NCI-H69 (cell line): ENCODE measurements at places on chromosomes 16 and 17.
A peak's percentile ranks its signal among the peaks of the same experiment; 100 is the strongest.

DNA sequence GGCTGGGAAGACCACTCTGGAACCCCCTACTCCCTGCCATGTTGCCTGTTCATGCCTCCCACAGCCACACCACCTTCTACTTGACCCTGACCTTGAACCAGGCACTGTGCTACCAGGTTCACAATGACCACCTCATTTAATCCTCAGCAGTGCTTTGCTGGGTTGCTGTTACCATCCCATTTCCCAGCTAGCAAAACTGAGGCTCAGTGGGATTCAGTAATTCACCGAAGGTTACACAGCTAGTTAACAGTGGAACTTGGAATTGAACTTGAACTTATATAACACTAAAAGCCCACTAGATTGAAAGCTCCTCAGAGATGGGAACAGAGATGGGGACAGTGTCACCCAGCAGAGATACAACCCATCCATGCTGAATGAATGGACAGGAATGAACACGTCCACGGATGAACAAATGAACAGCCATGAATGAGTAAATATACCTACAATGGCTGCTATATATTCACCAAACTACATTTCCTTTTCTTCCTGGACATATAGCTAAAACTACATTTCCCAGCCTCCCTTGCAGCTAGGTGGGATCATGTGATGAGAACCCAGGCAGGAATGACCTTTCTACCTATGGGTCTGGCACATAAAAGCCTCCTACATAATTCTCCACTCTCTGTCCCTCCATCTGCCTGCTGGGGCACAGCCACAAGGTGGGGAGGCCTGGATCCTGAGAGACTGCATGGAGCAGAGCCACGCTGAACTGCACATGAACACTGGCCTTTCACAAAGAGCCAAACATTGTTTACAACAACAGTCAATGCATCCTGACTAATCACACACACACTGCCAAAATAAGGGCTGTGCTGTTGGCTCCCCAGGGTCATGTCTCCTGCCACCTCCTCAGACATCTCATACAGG is 94.8 kb downstream of the RMI2 start:
- peak; percentile 31 for DNase-seq

- no peak for DNase-seq
Measured at GRCh38 chr17:48027322-48027981, 10.1 kb downstream of the COPZ2 start.

- DNase-seq: no peak
Measured at GRCh38 chr16:66189951-66190350, 176.5 kb upstream of the CDH5 start.

GRCh38 chr17:80891397-80892018 is 100.1 kb upstream of the CHMP6 start:
- DNase-seq: peak; percentile 48

DNA sequence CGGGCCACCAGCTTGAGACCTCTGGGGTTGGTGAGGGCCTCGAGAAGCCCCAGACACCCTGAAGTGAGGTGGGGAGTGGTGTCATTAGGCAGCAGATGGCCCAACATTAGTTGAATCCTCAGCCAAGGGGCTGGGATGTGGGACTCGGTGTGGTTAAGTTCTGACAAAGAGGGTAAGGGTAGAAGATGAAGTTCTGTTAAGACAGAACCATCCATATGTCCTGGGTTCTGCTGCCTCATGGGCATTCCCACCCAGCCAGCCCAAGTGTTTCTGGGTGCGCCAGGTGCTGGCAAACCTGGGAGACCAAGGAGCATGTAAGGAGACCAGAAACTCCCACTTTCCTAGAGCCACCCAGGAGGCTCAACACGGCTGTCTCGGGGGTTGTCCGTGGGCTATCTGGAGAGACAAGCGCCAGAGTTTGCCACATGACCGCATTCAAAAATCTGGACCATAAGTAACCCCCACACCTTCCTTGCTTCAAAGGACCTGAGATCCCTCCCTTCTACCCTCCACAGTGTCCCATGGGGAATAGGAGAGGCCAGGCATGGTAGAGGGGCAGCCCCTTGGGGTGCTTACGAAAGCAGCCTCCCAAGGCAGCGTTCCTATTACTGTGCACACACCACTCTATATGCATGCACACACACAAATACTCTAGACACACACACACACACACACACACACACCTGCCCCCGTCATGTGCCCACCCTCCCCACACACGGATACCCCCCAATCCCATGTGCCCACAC is 128.7 kb downstream of the C16orf78 start:
- no peak for DNase-seq
